ENCODE measurements at places on chromosomes 11 and 22. TPM values are rescaled to one million over a fixed set of nuclear protein-coding genes. Genes with fewer than 3 reads are reported as not detected.

The UCP3 gene
- 1.6 TPM for polyA plus RNA-seq

DNA sequence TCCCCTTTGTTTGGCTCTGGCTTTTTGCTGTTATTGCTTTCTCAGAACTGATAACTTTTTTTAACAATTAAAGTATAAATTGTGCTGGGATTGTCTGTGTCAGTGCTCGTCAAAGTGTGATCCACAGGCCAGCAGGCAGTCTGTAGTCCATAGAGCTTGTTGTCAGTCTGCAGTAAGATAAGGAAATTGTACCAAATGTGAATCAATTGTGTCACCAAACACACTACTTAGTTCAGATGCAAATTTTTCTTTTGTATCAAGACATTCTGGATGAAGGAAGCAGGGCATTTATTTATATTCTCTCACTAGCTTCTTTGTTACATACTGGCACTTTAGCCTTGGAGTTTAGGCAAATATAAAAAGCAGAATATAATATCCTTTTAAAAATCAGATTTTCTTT, 121.0 kb downstream of the WNT11 start:
- DNase-seq, result no peak

GRCh38 chr22:46654927-46655595, 34.9 kb downstream of the GRAMD4 start:
- DNase-seq, result no peak

- no peak for DNase-seq
Observed at GRCh38 chr22:30609260-30610185, 2.5 kb downstream of the TCN2 start.

GRCh38 chr11:95863486-95864140, 60.3 kb downstream of the MTMR2 start:
- DNase-seq, result no peak
